Hindlimb muscle (tissue), 1 donor: ENCODE measurements at places on chromosomes 6 and 20. TPM values are rescaled to one million over a fixed set of nuclear protein-coding genes. Genes with fewer than 3 reads are reported as not detected.

ERVFRD-1 gene
- polyA plus RNA-seq = 0.08 TPM

GRCh38 chr6:124796464-124796970, 165.7 kb upstream of the RNF217 start:
- DNase-seq = no peak

- no peak for DNase-seq
Measured at GRCh38 chr20:19381947-19382346, 169.5 kb downstream of the SLC24A3 start.

DNA sequence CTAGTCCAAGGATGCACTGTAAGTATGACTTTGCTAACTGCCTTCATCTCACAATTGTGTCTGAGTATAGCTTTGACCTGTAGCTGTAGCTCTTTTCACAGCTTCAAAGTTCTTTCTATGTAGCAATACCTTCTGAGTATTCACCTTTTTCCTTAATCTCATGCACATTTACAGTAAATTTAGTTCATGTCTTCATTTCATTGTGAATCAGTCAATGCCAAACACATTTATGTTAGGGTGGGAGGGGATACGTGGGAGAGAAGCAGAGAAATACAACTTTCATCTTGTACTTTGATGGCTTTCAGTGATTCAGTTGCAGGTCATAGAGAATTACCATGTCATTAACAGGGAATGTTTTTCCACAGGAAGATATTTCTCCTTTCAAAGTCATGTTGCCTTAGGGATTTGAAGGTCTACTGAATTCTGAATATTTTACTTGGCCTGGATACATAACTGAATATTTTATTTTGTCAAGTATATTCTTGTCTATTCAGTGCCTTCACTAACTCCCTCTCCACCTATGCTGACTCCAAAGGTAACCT, 119.2 kb downstream of the TINAG start:
- no peak for DNase-seq

DNA sequence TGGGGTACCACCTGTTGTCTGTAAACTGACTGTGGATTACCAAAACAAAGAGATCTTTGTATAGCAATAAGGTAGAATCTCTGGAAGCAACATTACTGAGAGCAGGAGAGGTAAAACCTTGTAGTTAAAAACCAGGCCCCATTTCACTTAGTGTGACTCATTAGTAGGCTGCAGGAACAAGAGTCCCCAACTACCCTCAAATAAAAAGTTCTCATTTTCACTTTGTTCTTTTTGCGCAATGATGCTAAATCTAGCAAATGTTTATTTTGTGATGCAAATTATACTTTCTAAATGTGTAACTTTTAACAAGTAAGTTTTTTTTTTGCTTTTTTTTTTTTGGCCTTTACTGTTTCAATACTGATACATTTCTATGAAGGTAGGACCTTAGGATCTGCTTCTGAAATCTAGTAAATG, 67.1 kb downstream of the ESF1 start:
- DNase-seq = no peak

DNA sequence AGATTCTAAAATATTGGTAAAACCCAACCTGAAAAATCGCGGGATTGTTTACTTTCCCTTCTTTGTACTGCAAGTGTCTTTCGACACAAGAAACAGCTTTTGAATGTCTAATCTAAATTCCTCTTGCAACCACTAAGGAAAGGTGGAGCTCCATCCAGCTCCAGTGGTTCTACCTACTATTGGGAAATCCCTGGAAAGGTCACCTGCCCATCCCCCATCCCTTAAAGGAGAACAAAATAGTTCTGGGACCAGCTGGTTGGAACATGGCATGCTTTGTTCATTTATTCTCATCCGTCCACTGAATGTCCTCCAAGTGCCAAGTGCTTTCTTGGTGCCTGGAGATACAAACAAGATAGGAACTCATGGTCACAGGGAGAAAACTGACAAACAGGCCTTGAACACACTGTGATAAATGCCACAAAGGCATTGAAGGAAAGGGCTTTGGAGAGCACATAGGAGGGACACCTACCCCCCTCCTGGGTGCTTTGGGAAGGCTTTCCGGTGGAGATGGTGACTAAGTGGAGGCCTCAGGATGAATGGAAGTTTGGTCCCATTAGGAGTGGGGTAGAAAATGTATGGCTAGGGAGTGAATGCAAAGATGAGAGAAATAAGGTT, 2.3 kb upstream of the CITED2 start:
- DNase-seq = no peak

DNA sequence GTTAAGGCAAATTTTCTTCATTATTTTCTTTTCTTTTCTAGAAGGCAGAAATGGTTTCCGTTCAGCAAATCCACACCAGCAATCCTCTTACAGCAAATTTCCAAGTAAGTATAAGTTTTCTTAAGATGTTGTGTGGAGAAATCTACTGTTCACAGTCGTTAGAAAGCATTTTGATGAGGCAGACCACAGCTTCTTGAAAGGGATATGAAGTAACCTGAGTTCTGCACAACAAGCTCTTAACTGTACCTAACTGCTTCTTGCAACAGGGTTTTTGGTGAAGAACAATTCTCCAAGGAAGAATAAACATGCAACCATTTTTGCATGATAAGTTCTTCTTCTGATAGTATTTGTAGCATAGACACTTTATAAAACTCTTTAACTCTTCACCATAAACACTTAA, 45.3 kb upstream of the STXBP5 start:
- DNase-seq = no peak

CST4 gene
- not detected for polyA plus RNA-seq
